Progenitor cell of endocrine pancreas (in vitro differentiated cells): ENCODE measurements at places on chromosomes 4 and X.

GRCh38 chrX:153430796-153431195, 15.1 kb downstream of the TREX2 start:
- no peak for DNase-seq

DNA sequence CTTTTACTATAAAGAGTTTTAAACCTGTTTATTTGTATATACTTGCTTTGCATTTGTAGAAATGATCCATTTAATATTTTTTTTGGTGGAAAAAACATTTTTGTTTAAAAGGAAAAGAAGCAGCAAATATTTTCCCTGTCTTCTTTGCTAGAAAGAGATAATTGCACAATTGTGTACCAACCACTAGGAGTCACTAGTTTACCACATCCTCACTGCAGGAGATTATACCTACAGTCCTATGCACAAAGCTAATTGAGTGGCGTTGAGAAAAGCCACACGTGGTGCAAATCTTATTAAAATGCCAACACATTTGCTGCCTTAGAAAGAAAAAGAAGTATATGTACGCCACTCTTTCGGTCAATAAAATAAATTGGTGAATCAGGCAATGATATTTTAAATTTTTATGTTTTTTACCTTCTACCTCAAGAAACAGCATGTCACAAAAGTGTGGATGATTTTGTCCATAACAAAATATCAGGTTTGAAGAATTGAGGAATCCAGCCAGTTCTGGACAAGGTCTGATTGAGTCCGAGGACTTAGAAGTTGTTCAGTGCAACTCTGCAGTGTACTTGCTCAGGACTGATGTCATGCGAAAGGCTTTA, 102.9 kb downstream of the GRXCR1 start:
- no peak for DNase-seq

DNA sequence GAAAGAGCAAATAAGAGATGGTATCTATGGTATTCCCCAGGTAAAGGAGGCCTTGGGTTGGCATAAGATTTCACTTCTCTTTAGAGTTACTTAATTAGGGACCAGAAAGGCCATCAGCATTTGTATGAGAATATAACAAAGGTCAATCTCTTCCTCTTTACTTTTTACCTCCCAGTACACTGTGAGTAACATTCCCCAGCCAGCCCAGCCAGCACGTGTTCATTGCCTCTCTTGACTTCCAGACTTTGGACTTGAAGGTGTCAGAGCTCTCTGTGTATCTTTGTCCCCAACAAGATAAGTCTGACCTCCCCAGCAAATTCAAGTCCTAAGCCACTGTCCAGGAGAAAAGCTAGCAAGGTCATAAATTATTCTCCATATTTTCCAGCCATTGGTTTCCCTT, 110.5 kb downstream of the AR start:
- no peak for DNase-seq

- DNase-seq = no peak
Observed at GRCh38 chr4:932713-933070, 432 bp downstream of the TMEM175 start.

- no peak for DNase-seq
Observed at GRCh38 chr4:24999392-25000089, 31.2 kb downstream of the LGI2 start.

DNA sequence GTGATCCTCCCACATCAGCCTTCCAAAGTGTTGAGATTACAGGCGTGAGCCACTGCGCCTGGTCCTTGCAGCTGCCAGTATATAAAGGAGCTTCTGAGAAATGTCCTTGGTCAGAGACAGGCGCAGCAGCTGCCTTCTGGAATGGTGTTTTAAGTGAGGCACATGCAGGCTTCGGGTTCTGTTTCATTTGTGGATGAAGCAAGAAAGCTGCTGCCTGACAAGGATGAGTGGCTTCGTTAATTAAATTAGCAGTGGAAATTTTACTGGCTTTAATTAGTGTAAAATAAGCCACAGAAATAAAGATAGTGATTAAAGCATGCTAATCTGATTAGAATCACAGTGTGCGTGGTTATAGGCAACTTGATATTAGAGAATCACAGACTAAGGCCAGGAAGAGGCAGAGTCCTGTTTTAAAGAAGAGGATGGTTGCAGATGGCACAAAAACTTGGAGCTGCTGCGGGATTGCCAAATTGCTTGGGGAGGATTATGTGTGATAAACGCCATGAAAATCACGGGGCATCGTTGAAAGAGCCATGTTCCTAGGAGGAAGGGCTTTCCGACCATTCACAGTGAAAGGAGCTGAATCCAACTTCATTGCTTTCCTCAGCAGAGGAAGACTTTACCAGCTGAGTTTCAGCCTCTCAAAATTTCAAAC, 348.4 kb upstream of the FAT1 start:
- DNase-seq = no peak

DNA sequence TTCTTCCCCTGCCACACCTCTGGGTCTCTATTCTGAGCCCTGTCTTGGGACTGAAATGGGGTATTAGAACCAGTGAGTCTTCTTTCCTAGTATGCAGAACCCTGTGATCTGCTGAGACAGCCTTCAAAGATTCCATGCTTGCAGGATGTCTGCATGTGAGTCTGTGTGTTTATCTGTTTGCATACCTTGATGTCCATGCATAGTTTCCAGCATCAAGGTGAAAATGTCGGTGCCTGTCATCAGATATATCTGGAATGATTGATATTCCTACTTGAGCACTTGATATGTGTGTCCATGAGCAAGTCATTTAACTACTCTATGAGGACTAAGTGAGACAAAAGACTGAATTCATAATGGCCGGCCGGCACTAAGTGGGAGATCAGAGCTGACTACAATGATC, 117.0 kb upstream of the HS3ST1 start:
- DNase-seq = no peak

DNA sequence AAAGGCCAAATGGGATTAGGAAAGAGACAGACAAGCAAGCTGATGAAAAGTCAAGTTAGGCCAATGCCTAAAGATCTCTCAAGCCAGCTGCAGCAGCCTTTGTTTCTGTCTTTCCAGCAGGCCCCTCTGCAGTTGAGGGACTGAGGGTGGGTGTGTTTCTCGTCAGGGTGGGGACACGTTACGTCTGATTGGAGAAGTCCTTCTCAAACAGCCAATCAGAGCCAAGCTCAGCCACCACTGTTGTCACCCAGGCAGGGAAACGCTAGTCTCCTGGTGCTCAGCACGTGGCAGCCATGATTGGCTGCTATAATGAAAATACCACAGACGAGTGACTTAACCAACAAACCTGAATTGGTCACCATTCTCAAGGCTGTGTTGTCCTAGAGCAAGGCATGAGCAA, 177.1 kb upstream of the LCORL start:
- no peak for DNase-seq

DNA sequence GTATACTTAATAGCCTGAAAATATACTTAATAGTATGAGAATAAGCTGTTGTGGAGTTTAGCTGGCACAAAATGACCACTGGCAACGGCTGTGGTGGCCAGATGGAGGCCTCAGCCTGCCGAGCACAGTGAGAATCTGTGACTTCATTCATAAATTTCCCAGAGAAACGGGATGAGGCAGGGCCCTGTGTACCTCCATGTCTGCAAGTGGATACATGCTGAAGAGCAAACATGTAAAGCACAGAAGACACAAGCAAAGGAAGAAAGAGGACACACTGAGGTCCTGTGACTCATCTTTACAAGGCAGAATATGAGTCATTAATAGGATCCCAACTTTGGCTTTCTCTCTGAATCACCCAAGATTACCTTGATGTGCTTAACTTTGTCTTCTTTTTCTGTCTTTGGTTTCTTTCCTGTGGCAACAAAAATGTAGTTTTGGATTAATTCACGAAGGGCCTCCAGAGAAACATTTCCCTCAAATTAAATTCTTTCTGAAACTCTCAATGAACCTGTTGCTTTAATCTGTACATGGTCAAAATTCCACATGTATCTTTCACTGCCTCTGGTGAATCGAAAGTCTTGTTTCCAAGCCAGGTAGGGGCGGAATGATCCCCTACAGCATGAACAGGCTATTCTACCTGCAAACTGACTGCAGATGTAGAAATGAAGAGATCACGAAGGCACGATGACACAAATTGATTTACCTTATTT, 56.4 kb downstream of the IRF2 start:
- no peak for DNase-seq

DNA sequence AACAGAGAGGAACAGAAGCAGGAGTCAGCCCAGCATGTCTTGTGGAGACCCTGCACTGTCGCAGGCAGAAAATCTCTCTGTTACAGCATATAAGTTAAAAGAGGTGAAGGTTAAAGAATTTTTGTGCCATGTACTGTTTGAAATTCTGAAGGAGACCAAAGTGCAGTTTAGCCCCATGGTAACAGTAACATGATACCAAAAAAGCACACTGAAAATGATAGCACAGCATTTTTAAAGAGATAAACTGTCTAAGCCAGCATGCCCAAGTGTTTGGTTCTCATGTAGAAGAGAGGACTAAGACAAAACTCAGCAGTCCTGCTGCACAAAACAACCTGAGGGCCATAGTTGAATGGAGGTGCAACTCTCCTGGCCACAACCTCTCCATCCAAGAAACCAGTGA, 41.9 kb upstream of the PARM1 start:
- no peak for DNase-seq

DNA sequence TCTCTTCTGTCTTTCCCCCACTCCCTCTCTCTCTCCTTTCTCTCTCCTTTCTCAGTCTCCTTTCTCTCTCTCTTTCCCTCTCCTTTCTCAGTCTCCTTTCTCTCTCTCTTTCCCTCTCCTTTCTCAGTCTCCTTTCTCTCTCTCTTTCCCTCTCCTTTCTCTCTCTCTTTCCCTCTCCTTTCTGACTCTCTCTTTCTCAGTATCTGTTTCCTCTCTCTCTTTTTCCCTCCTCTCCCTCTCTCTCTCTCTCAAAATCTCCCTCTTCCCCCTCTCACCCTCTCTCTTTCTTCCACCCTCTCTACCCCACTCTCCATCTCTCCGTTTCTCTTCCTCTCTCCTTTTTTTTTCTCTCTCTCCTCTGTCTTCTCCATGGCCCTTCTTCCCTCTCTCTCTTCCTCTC, 258.8 kb downstream of the ASMT start:
- no peak for DNase-seq

DNA sequence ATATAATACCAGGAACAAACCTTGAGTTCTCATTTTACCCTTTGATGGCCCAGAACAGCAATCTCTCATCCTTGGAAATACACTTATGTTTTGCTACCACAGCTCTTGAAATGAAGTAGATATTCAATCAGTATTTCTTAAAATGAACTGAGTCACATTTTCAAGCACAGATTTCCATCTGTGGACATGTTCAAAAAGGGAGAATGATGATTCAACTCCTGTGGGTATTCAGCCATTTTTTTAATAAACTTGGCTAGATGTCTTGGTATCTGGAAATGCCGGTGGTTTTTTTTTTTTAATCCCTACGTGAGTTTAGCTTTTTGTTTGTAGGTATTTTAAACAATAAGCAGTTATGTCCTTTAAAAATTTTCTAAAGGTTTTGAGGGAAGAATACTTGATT, 64.2 kb upstream of the TRPC5OS start:
- DNase-seq = no peak

- no peak for DNase-seq
Observed at GRCh38 chr4:165016971-165017370, 14.8 kb upstream of the TRIM60 start.

DNA sequence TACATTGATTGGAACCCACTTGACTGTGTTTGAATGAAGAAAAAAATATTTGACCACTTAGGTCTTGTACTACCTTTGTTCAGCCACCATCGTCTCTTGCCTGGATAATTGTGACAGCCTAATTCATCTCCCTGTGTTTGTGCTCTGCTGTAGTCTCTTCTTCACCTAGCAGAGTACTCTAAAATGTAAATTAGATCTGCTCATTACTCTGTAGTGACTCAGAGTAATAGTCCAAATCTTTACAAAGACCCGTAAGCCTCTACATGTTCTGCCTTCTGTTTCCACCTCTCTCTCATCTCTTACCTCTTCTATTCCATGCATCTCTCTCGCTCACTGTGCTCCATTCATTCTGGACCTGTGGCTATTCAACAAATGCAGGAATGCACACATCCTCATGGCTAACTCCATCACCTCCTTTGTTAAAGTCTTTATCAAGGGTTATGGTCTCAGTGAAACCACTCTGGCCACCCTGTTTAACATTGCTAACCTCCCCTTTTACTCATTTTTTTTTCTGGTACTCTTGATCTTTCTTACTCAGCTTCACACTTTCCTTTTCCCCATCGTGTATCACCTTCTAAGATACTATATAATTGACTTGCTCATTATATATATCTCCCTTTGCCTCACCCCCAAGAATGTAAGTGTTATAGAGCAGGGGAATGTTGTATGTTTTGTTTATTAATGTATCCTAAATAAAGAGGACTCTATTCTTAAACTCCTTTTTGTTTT, 98.4 kb downstream of the STIM2 start:
- no peak for DNase-seq

DNA sequence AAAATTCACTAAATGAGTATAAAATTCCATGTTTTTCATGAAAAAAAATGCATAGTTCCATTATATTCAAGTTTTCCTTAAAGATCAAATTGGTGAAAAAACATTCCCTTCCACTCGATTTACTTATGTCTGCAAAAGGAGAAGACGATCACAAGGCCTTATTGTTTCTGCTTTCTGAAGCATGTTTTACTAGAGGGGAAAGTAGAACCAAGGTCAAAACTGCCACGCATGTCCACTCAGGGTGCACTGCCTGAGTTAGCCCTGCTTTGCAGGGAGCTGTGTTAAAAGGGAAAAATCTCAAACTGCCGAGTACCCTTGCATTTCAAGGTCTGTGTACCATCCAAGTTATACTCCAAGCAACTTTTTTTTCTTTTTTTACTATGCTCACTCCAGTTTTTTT, 57.2 kb downstream of the TRAPPC11 start:
- DNase-seq = no peak

GRCh38 chrX:3777416-3777815, 64.0 kb upstream of the PRKX start:
- no peak for DNase-seq

DNA sequence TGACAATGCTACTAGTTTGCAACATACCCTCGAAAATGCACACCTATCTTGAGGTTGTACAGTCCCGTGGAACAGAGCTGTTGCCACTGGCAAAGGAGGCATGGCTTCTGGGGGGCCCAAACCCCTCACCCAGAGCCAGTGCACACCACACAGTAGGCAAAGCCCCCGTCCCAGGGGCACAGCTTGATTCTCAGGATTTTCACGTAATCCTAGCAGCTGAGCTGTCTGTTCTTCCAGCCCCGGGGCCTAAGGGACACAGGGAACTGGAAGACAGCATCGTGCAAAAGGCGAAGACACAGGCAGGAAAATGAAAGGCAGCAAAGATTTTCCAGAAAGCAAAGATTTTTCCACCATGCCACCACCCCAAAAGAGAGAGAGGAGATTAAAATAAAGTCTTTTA, 77.2 kb downstream of the JAKMIP1 start:
- no peak for DNase-seq

DNA sequence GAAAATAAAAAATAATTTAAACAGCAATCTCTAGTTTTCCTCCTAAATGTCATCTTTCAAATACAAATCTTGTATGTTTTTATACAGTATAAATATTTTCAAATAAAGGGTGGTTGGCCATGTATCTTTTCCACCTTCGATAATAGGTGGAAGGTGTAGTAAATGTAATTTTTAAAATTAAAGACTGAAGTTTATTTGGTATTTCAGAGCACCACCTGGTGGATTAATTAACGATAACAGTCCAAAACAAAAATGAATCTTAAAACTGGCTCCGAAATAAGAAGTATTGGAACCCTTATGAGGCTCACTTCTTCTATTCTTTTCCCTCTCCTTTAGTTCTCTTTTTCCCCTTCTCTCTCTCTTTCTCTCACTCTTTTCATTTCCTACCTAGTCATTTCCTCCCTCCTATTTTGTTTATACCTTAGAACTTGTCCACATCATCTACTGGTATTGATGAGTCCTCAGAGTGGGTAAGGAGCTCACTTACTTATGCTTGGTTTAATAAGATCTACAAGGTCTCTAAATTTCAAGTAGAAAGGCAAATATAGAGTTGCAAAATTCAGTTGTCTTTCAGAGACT, 82.9 kb upstream of the EXOC1L start:
- no peak for DNase-seq
